GM12878 (cell line): ENCODE measurements at places on chromosomes 4 and X. TPM values are rescaled to one million over a fixed set of nuclear protein-coding genes. Genes with fewer than 3 reads are reported as not detected.

Gene FAM47A
- not detected in 2 replicates for total RNA-seq

Gene CLGN
- 0.61 and 0.64 TPM in 2 replicates for total RNA-seq

Gene GPC3
- total RNA-seq = 0.58 and 0.82 TPM in 2 replicates

Gene PCDH10
- not detected in 2 replicates for total RNA-seq

Gene MAGEA2
- not detected in 2 replicates for total RNA-seq

DNA sequence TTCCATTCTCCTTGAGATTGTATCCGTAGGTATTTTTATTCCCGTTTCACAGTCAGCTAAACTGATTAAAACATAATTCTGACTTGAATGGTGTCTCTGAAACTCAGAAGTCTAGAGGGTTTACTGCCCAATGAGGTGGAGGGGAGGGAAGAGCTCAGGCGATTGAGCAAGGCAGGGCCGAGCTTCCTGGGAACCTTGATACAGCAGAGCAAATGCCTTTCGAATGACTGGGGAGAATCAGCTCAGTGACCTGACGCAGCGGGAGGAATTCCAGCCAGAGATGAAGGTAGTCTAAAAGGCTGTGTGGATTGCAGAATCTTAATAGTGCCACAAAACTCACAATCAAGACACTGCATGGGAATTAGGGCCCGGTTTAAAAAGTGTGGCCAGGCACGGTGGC lies 233.6 kb downstream of the EVC2 start:
- no peak overlapping the region for H3K4me3 ChIP-seq
- DNase-seq = no peak
- H3K4me1 ChIP-seq = no peaks in the 10 kb centered on the region
- no peaks in the 10 kb centered on the region for H3K27me3 ChIP-seq

- peak overlapping the region; percentile 4; the same call in 1 of the 2 replicates for H3K27ac ChIP-seq
- H3K4me1 ChIP-seq = peaks cover 7% of the 10 kb centered on the region
- no peak for DNase-seq
- H3K27me3 ChIP-seq = no peaks in the 10 kb centered on the region
- no peaks in the 10 kb centered on the region for H3K36me3 ChIP-seq
These were observed 17.7 kb upstream of the P2RY8 start for GRCh38 chrX:1554469-1555210.

GRCh38 chrX:109958266-109958665 lies 44.6 kb upstream of the TMEM164 start:
- no peak for DNase-seq
- 0 out of 2 replicates have a peak, but pooled peaks cover 3% of the 10 kb centered on the region for H3K4me1 ChIP-seq
- no peaks in the 10 kb centered on the region for H3K36me3 ChIP-seq
- H3K27ac ChIP-seq = no peak overlapping the region

- H3K4me1 ChIP-seq = peaks cover 3% of the 10 kb centered on the region; the same call in 1 of the 2 replicates
- H3K4me3 ChIP-seq = no peak overlapping the region
- H3K36me3 ChIP-seq = no peaks in the 10 kb centered on the region
- H3K27ac ChIP-seq = no peak overlapping the region
- peak; percentile 57 for DNase-seq
- no peaks in the 10 kb centered on the region for H3K27me3 ChIP-seq
These were observed 104.0 kb upstream of the WDR17 start for GRCh38 chr4:175961604-175962003.

DNA sequence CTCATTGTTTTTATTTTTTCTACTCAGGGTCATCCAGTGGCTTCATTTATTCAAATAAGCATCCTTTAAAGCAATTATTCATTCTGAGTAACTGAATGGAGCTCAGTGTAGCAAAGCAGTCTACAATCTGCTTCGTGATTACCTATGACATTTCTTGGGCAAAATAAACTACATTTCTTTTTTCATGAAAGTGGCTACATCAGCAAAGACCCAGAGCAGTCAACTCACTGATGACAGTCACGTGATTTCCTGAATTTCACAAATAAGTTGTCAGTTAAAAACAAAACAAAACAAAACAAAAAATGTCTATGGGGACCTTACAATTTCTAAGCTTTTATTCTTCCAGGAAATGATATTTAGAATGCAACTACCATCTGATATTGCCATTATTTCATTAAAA lies 182.1 kb downstream of the VEGFC start:
- no peak overlapping the region for H3K27ac ChIP-seq
- no peak overlapping the region for H3K4me3 ChIP-seq
- H3K4me1 ChIP-seq = no peaks in the 10 kb centered on the region
- no peak for DNase-seq
- no peaks in the 10 kb centered on the region for H3K27me3 ChIP-seq

- no peak for DNase-seq
- H3K4me1 ChIP-seq = no peaks in the 10 kb centered on the region
- no peaks in the 10 kb centered on the region for H3K27me3 ChIP-seq
- no peak within 1 kb of the TSS for H3K4me3 ChIP-seq
These were observed at the start of gene KCNIP4 for GRCh38 chr4:21948347-21949072. TSS of gene KCNIP4 (minus strand) at chr4:21948772.

GRCh38 chrX:107596651-107597050 lies 31.7 kb upstream of the PRPS1 start:
- no peak overlapping the region for H3K27ac ChIP-seq
- H3K4me3 ChIP-seq = no peak overlapping the region
- no peaks in the 10 kb centered on the region for H3K27me3 ChIP-seq
- DNase-seq = no peak
- H3K36me3 ChIP-seq = no peaks in the 10 kb centered on the region
